Occipital lobe (tissue), 3 donors: ENCODE measurements at places on chromosomes 16 and 17. TPM values are rescaled to one million over a fixed set of nuclear protein-coding genes. Genes with fewer than 3 reads are reported as not detected.

Gene ICAM2
- 8.4 TPM for total RNA-seq

GRCh38 chr17:55496094-55496881, 15.0 kb downstream of the SMIM36 start:
- no peak for DNase-seq

Gene PPY
- not detected for total RNA-seq

DNA sequence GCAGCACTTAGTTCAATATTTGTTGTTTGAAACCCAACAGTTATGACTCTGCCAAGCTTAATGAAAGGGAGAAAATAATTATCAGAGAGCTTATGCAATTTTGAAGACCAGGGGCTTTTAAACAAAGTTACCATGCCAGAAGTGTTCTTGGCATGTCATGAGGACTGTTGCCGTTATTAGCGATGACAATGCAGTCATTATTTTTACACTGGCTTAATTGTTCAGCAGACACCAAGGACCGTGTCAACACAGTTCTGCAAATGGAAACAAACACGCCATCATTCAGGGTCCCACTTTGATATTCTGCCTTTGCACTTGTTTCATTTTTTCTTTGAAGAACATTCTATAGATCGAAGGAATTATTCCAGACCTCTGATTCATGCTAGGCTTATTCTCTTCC, 518.5 kb downstream of the CDH13 start:
- no peak for DNase-seq

GRCh38 chr16:55301385-55302008, 22.5 kb upstream of the IRX6 start:
- DNase-seq: no peak

GRCh38 chr16:75251280-75252048, at the start of gene BCAR1:
Gene BCAR1 (minus strand): TSS chr16:75251624. CDS start chr16:75251482, 142 bp downstream.
- peak; percentile 84 for DNase-seq

DNA sequence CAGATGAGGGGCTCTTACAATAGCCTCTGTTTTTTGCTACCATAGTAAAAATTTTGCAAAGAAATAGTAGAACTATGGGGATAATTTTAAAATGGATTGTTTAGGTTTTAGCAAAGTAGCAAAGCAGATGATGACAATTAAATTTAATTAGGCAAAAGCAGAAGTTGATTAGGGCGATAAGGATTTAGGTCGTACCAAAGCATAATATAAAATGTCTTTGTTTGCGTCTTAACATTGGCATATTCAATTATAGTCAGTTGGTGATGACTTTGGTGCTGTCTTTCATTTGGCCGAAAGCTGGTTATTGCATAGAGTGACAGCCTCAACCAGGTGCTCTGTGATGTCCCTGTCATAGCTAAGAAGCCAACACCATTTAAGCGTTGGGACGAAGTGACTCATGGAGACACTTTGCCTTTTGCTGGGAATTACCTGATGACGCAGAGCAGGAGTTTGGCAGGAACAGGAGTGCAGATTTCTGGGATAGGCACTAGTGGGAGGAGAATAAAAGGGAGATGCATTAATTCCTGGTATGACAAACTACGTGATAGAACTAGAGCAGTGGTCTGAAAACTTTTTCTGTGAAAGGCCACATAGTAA, 38.3 kb downstream of the MAP2K6 start:
- no peak for DNase-seq

- no peak for DNase-seq
Measured at GRCh38 chr17:55437159-55437605, 15.5 kb upstream of the MMD start.

- no peak for DNase-seq
Measured at GRCh38 chr17:57535249-57535966, 209.7 kb downstream of the CCDC182 start.

GRCh38 chr17:42155614-42156045, 841 bp upstream of the RAB5C start:
- no peak for DNase-seq
